ENCODE measurements at places on chromosomes 1 and 21. TPM values are rescaled to one million over a fixed set of nuclear protein-coding genes. Genes with fewer than 3 reads are reported as not detected.

The FCRL4 gene
- total RNA-seq: 0.04 TPM

The SPRR2B gene
- total RNA-seq: 27.1 TPM

DNA sequence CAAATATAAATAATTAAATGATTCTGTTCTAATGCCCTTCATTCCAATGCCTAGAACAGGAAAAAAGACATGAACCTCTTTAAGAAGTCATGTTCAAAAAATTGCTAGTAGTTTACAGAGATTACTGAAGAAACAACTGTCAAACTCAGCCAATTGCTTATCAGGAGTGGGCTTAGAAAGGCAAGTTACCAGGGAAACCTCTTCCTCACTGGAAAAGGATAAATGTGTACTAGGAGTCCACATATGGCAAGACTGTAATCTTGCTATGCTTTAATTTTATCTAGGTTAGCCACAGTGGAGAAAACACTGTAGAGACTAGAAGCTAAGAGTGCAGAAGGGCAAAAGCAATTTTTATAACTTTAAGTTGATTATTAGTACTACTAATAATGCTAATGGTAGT lies 42.1 kb upstream of the DEPDC1 start:
- ATAC-seq: no peak

GRCh38 chr1:221139991-221140390 lies 260.7 kb downstream of the HLX start:
- no peak for ATAC-seq

GRCh38 chr1:119940697-119941096 lies 44.4 kb upstream of the ADAM30 start:
- no peak for ATAC-seq
